ENCODE measurements at places on chromosomes 1 and 21.

- DNase-seq = no peak
Observed at GRCh38 chr1:161439280-161440232, 65.7 kb upstream of the FCGR2A start.

DNA sequence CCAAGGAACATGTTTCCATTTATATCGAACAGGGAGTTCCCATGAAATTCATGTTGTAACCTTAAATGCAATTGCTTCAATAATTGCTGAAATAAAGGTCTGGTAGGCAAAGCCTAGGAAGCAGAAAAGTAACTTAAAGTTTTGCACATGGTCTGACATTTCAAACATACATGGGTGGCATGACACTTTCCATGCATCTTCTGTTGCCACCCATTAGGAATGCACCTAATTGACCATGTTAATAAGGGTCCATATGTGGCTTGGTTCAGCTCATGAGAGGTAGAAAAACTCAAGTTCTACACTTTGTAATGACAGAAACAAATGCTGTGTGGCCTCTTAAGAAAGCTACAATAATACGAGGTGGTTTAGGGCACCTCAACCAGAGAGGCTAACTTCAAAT is 72.0 kb upstream of the GORAB start:
- no peak for DNase-seq

- no peak for DNase-seq
Observed at GRCh38 chr21:43207043-43207315, 38.2 kb downstream of the CRYAA start.

- peak; percentile 21 for DNase-seq
Observed at GRCh38 chr21:25563361-25564116, 43.7 kb downstream of the MRPL39 start.

DNA sequence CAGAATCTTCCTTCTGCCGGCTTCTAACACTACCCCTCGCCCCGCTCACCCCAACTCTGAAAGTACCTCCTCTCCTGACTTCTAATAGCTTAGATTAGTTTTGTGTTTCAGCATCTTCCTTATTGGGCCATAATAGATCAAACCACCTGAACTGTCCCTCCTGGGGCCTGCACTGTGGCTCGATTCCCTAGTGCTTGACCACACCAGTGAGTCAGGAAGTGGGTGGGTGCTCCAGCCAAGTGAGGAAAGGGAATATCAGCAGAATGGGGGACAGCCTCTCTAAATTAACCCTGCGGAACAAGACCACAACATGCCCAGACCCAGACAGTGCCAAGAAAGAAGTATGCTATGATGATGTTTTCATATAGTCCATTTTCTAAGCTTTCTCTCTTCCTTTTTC is 8.5 kb downstream of the SERTAD4 start:
- no peak for DNase-seq

DNA sequence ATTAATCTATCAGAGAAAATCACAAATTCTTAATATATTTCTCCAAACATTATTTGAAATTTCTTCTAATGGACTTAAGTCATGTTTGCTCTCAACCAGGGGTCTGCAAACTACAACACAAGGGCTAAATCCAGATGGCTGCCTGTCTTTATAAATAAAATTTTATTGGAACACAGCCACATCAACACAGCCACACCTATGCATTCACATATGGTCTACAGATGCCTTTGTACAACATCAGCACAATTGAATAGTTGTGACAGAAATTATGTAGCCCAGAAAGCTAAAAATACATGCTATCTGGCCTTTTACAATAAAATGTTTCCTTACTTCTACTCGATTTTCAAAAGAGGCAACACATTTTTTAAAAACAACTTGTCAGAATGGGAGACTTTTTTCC is 103.9 kb downstream of the DPYD start:
- no peak for DNase-seq

DNA sequence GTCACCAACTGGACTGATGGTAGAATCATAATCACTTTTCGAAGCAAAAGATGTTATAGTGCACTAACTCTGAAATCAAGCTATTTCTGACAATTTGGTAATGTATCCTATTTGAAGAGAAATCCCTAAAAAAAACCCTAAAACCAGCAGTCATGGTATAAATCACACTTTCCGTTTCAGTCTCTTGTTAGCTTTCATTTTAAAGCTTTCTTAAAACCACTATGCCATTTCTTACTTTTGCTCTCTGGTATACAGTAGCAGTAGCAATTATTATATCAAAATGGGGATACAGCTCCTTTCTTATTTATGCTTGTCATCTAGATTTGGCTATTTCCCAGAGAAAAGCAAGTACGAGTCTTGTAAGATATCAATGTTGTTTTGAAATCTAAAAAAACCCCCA is 323.3 kb downstream of the KCTD3 start:
- DNase-seq = no peak

DNA sequence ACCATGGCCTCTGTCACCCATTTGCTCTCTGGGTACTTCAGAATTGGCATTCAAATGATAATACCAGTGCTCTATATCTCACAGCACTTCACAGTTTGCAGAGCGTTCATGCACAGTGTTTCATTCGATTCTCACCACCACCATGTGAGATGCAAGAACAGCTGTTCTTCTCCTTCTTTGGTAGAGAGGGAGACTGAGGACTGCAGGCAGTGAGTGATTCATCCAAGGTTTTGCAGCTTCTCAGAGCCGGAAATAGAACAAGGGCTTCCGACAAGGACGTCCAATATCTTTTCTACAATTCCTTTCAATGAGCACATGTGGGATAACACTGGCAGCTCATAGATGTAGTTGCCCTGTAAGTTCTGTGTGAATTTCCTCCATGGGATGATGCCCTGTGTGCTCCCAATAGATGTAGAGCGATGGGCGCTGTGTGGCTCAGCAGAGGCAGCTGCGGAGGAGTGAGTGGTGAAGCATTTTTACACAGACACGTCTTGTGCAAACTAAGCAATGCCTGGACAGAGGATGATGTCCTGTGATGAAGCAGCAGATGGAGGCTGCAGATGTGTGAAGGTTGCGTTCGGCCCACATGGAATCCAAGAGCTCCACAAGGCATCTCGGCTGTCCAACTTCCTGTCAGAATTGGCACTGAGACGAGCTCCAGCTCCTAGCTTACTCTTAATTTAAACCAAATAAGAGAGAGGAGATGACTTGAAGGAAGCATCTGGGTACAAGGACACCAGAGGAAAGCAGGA is 24.9 kb downstream of the MT1HL1 start:
- DNase-seq = no peak

DNA sequence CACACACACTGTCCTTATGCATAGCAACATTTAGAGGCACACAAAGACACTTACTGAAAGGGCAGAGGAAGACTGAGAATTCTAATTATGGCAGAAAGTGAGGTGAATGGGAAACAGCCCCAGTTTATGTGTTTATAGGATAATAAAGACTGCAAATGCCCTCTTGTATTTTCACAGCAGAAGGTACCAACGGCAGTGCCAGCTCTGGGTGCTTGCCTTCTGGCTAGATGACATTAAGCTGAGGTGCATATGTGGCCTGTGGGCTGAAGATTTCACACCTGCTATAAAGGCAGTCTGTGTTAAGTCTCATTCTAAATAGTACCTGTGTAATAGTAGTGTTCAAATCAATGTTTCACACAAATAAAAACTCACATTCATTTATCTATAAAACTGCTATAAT is 347.2 kb upstream of the ZRANB2 start:
- DNase-seq = no peak

- DNase-seq = peak; percentile 5
Observed at GRCh38 chr1:15062479-15063099, 91.0 kb upstream of the TMEM51 start.

DNA sequence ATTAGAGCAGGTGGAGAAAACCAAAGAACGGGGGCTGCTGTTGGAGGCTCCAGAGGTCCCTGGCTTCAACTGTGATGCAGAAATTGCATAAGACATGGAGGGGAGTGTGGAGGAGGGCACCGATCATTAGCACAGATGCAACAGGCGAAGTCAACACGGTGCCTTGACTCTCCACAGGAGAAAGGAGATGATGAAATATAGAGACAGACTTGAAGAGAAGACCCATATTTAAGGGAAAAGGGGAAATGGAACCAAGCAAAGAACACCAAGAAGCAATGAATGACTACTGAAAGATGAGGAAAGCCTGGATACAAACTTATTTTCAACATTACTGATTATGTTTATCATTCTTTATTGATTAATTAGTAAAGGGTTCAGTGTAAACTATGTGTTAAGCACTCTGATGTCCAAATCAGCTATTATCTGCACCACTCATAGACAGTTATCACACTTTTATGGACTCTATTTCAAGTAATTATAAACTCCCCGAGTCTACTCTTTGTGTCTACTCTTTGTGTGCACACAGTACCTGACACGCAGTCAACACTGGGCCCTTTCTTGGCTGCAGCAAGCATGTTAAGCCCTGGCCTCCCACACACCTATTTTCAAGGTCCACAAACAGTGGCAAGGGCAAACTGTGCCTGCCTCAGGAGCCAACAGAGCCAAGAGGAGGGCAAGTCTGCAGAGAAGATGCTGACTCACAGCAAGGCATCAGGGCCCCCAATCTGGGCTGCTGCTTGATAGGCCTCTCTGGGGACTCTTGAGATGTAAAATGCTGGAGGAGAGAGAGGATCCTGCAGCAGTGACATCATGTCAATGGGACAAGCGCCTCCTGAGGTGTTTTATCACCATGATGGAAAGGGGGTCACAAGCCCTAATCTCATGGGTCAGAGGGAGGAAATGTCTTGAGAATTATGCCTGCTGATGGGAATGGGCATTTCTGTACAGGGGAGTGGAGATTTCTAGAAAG is 17.6 kb downstream of the PCNX2 start:
- DNase-seq = no peak
